ENCODE measurements at places on chromosomes 12 and 14. TPM values are rescaled to one million over a fixed set of nuclear protein-coding genes. Genes with fewer than 3 reads are reported as not detected.

GRCh38 chr14:64928239-64929013 lies 14.1 kb downstream of the GPX2 start:
- no peak for DNase-seq

GRCh38 chr12:57868221-57868620 lies 21.7 kb upstream of the CTDSP2 start:
- DNase-seq: no peak

DNA sequence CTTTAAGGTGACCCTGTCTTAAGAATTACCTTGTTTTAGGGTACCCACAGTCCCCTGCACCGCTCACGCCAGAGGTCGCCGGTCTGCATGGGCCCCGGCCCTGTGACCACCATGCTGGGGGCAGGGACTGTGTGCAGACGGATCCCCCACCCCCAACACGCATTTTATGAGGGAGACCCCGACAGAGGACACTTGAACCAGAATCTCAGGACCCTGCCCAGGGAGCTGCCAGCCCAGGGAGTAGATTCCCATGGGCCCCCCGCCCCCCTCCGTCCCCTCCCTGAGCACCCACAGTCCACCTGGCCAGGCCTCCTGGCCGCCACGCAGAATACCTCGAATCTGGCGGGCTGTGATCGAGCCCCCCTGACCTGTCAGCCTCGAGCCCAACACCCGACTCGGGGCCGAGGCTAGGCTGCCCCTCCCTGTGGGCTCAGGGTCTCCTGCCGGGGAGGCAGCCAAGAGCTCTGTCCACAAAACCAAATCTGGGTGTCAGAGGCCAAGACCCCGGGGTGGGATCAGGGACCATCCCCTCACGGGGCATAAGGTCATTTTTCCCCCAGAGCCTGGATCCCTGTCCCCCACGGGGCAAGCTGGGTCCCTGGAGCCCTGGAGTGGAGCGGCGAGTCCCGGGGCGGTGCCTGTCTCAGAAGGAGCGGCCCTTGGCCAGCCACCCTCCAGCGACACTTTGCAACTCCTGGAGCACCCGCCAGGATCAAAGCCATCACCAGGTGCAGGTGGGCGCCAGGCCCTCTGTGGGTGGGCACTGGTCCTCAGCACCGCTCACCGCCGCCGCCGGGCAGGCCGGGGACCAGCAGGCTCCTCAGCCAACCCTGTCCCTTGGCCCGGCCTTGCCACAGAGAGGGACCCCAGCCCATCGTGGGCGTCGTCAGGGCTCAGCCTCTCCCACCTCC lies 155.8 kb upstream of the PKP2 start:
- DNase-seq: no peak

GRCh38 chr14:51884086-51884927 lies 23.9 kb downstream of the GNG2 start:
- DNase-seq: no peak

DNA sequence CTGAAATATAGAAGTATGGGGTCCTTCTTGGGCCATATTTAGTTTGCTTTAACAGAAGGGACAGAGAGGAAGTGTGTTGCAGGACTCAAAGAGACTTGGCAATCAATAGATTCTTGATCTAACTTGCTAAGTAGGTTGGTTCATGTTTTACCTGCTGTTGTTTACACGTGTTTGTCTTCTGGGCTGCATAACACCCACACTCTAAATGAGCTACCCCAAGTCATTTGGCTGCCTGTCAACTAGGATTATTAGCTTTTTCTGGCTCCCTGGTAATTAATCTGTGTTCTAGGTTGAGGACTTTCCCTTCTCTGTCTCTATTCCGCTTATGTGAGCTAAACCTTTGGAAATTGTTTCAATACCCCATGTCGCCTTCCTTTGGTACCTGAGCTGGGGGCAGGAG lies 10.1 kb upstream of the TBPL2 start:
- no peak for DNase-seq

- DNase-seq: no peak
Measured at GRCh38 chr12:104877103-104877705, 80.9 kb downstream of the SLC41A2 start.

GRCh38 chr14:70908935-70909641 lies 1.8 kb downstream of the PCNX1 start:
- no peak for DNase-seq

ACACB gene
- 42.5 TPM for total RNA-seq

FAM186B gene
- 0.65 TPM for total RNA-seq

PPP1R1A gene
- not detected for total RNA-seq

AMDHD1 gene
- 1.8 TPM for total RNA-seq

CLBA1 gene
- 10.5 TPM for total RNA-seq

DPY19L2 gene
- total RNA-seq: 3.2 TPM

Measured in lower lobe of right lung (tissue), 2 donors.